Stimulated activated CD8-positive, alpha-beta memory T cell treated with anti-CD3 and anti-CD28 coated beads, Interleukin-15, amount 100 ng/mL, for 4 hours (primary cell): ENCODE measurements at places on chromosomes 6 and 20.
A peak's percentile ranks its signal among the peaks of the same experiment; 100 is the strongest.

- no peak for DNase-seq
Observed at GRCh38 chr6:17907406-17908229, 79.8 kb downstream of the KIF13A start.

DNA sequence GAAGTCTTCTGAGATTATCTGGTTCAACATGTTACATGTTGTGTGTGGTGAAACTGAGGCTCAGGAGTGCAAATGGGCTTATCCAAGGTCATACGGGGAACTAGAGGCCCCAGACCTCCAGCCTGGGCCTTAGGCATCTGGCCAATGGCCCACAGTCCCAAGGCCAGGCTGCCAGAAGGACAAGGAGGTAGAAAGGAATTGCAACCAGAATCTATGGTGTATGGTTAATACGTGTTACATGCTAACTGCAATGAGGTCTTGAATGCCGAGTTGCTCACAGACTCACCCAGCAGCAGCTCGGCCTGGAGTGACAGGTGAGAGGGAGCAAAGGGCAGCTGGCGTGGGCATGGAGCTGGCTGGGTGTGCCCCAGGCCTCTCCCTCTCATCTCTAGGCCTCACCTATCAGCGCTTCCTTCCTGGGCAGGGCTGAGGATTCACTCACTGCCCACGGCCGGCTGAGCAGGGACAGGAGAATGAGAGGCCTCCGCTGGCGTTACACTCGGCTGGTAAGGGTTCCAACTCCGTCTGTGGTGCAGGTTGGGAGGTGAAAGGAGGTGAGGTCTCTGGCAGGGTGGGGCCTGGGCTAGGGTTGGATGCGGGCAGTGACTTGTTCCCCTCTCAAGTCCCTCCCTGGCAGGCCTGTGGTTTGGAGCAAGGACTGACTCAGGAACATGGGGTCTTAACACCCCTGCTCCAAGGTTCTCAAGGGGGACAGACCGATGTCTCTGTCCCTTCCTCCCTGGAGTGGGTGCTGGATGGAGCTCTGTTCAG is at the start of gene TLDC2:
TLDC2 (plus strand) TSS at position 437 of the 771 bp plus-strand sequence; CDS start at position 474, 37 bp downstream.
- DNase-seq, result no peak

- DNase-seq, result no peak
Observed at GRCh38 chr20:25533920-25534700, 51.2 kb downstream of the NINL start.

- no peak for DNase-seq
Observed at GRCh38 chr20:20959031-20959755, 147.0 kb downstream of the LINC00237 start.

DNA sequence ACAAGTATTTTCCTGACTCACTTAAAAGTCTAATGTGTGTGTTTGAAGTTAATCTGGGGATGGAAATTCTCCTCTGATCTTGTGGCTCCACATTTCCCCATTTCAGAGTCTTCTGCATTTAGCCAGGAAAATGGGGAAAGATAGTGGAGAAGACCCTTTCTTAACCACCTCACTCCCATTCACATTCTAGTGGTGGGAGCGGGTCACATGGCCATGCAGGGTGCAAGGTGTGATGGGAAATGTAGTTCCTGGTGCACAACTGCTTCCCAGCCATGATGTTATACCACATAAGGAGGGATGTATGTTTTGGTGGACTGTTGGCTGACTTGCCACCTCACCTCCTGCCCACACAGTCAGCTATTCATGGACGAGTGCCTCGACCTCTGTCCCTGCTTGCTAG is 61.8 kb downstream of the BANF2 start:
- no peak for DNase-seq

DNA sequence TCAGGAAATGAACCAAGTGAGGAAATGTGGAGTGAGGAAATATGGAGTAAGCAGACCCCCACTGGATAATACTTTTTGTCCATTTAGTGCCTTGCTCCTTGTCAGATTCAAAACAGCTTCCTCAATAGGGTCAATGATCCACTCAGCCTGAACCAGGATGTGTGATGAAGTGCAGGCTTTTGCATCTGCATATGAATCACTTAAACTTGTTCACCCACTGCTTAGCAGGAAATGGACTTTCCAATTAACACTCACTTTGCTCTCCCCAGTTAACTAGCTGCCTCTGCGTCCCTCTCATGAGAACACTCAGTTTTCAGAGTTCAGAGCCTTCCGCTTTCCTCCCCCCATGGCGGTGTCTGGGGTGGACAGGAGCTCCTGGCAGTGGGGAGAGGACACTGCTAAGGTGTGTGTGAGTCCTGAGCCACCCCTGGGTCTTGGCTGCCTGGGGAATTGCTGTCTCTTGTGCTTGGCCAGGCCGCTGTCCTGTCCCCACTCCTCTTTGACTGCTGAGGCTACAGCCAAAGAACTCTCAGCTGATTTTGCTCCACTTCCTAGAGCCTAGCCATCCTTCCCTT is 621.8 kb downstream of the CDH26 start:
- no peak for DNase-seq

DNA sequence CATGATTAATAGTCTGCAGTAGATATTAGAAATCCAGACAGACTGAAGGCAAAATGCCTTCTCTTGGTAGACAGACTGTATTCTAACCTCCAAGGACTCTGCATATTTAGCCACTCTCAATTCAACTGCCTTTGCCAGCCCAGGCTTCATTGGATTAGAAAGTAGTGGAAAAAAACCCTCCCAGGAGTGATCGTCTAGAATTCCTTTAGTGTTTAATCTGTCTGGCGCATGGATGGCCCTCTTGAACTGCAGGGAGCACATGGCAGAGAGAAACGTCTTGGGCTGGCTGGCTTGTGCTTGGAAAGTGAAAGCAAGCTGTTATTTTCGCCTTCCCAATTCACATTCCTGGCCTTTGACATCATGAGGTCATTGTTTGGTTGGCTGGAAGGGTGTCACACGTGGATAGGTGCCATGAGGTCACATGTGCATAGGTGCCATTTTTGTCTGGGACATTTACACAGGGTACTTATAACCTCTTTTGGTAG is 30.9 kb upstream of the NEDD9 start:
- DNase-seq, result no peak

DNA sequence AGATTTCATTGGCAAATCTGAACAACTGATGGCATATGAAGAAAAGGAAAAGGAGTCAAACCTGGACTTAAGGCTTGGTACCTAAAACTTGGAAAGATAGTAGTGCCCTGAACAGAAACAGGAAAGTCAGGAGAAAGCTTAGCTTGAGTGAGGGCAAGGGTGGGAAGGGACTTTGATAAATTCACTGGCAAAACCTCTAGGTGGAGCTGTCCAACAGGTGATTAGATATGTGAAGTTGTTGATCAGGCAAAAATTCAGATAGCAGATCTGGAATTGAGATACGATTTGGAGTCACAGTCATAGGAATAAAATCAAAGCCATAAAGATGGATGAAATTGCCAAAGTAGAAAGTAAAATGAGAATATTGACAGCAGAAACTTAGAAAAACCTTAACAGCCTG is 16.1 kb upstream of the ZNF292 start:
- no peak for DNase-seq

GRCh38 chr6:105485456-105485855 is 82.6 kb upstream of the PREP start:
- no peak for DNase-seq

- peak; percentile 2 for DNase-seq
Observed at GRCh38 chr6:160930547-160931377, 60.8 kb upstream of the MAP3K4 start.

- DNase-seq, result no peak
Observed at GRCh38 chr6:3617681-3618311, 133.7 kb downstream of the PXDC1 start.

GRCh38 chr6:110394409-110394808 is 21.0 kb downstream of the DDO start:
- no peak for DNase-seq

DNA sequence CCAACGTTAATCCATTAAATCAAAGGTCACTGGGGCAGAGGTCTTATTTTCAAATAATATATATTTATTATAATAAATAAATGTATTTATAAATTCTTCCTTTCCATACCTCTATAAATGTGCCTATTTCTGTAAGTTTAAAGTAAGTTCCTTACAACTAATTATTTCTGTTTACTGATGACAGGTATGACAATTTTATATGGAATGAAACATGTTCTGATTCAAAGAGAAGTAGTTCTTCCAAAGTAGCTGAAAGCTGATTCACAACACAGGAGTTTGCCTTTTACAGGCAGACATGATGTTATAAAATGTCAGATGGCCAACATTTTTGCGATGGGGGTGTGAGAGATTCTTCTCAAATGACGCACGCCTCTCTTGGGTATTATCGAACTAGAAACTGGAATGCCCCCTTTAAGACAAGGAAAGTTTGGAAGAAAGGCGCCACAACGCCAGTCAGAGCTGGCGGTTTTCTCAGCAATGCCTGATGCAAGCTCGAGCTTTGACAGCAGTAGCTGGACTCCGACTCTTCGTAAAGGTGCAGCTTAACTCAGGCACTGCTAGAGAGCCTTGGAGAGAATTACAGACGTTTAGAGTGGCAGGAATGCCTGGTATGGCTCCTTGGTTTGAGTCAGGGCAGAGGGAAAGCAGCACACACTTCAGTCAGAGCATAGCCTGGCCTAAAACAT is 92.1 kb downstream of the FOXC1 start:
- DNase-seq, result no peak

- DNase-seq, result no peak
Observed at GRCh38 chr6:12114055-12114503, 102.0 kb downstream of the HIVEP1 start.

DNA sequence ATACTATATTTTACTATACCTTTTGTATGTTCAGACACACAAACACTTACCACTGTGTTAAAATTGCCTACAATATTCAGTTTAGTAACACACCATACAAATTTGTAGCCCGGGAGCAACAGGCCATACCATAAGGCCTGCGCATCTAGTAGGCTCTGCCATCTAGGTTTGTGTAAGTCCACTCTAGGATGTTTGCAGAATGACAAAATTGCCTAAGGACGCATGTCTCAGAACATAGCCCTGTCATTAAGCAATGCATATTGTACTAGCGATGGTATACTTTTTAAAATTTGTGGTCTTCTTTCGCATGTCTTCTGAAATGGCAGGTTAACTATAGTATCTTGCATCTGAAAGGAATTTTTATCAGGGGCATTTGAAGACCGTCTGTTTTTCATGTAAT is 26.6 kb upstream of the MAP7 start:
- no peak for DNase-seq

- DNase-seq, result no peak
Observed at GRCh38 chr6:32785781-32786533, 22.6 kb upstream of the HLA-DQB2 start.

GRCh38 chr6:47679322-47679906 is 19.0 kb upstream of the ADGRF4 start:
- DNase-seq, result no peak

DNA sequence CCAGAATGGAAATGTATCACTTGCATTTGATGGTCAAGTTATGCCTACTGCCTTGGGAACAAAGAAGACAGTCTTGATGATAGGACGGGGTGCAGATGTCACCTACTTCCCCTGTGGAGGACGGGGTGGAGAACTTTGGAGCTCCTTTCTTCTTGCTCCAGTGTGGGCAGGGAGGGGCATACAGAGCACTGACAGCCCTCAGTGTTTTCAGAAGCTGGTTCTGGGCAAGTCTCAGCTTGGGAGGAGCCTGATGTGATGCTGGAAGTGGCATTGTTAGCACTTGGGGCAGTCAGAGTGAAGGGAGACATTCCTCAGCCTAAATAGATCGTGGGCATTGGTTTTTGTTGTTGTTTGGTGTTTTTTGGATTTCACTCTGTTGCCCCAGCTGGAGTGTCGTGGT is 59.7 kb downstream of the SYNJ2 start:
- DNase-seq, result no peak

GRCh38 chr20:33370291-33370690 is 31.0 kb downstream of the CDK5RAP1 start:
- peak; percentile 16 for DNase-seq
